ENCODE measurements at places on chromosomes 12 and 14.
A peak's percentile ranks its signal among the peaks of the same experiment; 100 is the strongest.

GRCh38 chr12:98154850-98155249 lies 360.5 kb upstream of the TMPO start:
- peak; percentile 66 for DNase-seq

GRCh38 chr14:36423430-36423829 lies 96.6 kb downstream of the NKX2-1 start:
- no peak for DNase-seq

GRCh38 chr14:97077253-97077653 lies 280.1 kb downstream of the VRK1 start:
- no peak for DNase-seq

- no peak for DNase-seq
Measured at GRCh38 chr14:32192712-32193373, 9.0 kb upstream of the RNU6-7 start.

DNA sequence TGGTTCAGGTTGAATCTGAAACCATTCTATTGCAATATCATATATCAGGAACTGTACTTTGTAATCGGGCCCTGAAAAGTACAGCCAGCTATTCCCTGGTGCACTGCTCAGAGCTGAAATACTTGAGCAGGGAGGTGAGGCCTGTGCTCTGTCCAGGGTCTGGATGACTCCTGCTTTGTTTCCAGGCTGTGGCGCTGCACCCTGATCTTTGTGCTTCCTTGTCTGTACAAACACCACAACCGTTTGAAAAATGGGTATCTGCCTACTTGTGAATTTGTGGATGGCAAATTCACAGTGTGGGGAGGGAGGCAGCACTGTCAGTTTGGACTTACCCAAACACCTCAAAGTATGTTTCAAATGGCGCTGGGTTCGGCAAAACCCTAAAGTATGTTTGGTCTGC lies 155.4 kb upstream of the FAR2 start:
- DNase-seq: no peak

DNA sequence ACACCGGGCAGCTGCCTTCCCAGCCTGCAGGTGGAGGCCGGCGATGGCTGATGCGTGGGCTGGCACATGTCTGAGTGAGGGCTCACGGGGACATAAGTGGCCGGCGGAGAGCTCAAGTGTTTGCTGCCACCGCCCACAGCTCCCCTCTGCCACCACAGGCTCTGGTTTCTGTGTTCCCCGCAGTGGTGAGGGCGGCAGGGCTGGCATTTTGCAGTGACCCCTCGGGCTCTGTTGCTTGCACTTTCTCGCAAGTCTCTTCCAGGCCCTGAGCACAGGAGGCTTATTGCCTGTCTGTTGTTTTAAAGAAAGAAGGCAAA lies 271.0 kb upstream of the RTL1 start:
- no peak for DNase-seq

DNA sequence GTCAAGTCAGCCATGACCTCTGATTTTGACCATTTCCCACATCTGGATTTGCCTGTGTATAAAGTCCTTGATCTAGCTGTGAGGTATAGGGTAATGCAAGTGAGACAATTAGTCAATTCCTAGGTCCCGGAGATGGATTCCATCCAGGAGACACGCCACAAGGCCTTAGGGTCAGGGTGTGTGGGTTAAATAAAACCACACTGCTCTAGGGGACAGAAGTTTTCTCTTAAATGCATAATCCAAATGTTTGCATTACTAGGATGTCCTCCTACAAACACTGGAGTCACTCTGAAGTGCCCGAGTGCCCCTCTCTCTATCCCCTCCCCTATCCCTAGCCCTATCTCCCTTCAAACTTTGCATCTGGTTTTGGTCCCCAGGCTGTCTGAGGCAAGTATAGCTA lies 26.8 kb downstream of the LRIG3 start:
- no peak for DNase-seq

GRCh38 chr14:99758121-99758821 lies 34.9 kb upstream of the EML1 start:
- DNase-seq: no peak

DNA sequence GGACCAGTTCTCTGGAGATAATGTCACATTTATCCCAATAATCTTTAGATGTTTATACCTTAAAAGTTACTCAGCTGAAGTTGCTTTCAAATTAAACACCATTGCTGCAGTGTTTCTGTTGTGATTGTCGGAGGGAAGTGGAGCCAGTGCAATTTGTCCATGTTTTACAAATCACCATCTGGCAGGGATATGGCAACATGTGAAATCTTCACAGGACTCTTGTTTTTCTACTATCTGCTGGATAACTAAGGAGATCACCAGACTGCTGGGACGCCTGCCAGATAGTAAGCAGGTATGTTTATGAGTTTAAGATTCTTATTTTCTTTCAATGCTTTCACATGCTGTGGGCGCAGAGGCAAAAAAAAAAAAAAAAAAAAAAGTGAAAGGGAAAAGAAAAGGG lies 100.3 kb upstream of the SOX5 start:
- DNase-seq: no peak

Data from WERI-Rb-1 (cell line).